ENCODE measurements at places on chromosomes 7 and 10.

GRCh38 chr10:114551636-114551972, 106.5 kb downstream of the ABLIM1 start:
- DNase-seq = no peak

GRCh38 chr7:80136261-80137055, 1.8 kb downstream of the GNAI1 start:
- DNase-seq = no peak

GRCh38 chr10:34737772-34738169, 77.3 kb downstream of the PARD3 start:
- DNase-seq = no peak

DNA sequence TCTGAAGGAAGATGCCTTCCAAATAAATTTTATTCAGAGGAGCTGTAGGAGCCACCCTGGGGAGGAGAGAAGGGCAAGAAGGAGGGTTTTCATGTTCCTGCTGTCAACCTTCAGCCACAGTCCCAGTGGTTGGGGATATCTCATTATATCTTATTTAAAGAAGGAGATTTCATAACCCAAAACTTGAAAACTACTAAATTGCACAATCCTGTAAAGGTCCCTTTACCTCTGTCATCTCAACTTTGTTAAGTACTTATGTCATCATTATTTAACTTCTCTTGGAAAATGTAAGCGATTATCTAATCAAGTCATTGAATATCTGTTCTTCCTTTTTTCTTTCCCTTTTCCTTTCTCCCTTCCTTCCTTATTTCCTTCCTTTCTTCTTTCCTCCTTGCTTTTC, 794.5 kb upstream of the IGFBP3 start:
- no peak for DNase-seq

- no peak for DNase-seq
Measured at GRCh38 chr7:121547544-121548092, 151.5 kb upstream of the FAM3C start.

DNA sequence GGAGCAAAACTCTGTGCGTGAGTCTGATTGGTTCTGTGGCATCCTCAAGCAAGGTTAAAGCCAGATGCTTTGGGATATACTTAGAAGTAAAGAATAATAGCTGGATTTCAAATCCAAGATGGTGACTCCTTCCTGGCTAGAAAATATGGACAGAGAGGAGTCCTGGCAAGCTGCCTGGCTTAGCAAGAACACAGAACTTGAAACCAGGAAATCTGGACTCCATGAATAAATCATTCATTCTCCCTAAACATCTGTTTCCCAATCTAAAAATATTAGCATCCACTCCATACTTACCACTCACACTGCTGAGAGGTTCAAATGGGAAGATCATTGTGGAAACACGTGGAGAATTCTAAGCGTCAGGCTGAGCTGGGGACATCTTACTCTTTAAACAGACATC, 1074.1 kb upstream of the AUTS2 start:
- no peak for DNase-seq

GRCh38 chr7:105304040-105304895, 84.5 kb downstream of the SRPK2 start:
- no peak for DNase-seq

- no peak for DNase-seq
Measured at GRCh38 chr10:15764892-15765454, 45.3 kb upstream of the ITGA8 start.
